Activated T-cell treated with anti-CD3 and anti-CD28 coated beads, Interleukin-2, amount 50 U/mL, for 1 hour (primary cell): ENCODE measurements at places on chromosomes 7 and 10.

DNA sequence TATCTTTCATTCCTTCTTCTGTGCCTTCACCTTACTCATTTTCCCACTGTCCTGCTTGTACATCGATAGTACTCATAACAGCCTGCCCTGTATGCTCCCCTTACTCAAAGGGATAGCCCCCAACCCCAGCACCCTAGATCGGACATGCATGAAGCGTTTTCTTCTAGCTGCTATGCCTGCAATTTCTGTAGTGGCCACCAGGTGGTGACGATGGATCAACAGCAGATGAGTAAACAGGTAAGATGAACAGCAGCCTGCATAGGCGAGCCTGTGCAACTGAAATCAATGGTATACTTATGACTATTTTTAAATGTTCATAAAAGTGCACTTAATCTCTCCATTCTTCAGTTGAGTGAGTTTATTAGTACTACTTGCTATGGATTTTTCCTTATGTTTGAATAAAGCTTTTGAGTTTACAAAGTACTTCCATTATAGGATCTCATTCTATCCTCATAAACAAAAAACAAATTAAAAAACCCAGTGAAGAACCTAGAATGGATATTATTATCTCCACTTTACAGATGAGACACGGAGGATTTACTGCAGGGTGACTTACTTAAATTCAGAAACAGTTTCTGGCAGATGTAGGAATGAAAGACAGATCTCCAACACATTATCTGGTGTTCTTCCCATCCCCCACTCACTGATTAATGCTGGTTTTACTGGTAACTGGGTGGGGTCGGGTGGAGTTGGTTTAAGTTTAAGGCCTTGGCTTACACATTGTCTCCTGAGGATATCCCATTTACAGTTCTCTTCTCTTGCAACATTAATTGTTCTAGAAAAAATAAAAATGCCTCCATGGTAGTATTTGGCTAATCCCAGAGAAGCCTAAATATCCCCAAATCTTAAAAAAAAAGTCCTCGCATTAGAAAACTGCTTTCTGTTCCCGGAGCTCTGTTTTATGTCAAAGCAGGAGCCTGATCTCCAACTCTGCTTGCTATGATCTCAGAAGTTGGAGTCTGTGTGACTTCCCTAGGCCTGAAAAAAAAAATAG, 222.1 kb downstream of the GLI3 start:
- DNase-seq = no peak

DNA sequence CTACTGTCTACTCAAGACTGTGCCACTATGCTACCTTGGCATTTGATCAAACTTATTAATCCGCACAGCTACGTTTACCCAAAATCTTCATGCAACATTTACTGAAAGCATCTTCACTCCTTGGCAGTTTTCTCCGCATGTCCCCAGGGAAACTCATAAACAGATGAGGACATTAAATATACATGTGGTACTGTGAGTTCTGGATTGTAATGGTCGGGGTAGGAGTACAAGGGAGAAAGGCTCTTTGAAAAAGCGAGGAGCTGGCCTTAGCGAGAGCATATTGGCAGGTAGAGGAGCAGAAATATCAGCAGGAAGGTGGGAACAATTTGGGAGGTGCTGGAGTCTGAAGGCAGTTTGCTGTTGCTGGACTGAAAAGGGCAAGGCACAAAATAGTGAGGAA, 107.1 kb upstream of the NOBOX start:
- DNase-seq = no peak

DNA sequence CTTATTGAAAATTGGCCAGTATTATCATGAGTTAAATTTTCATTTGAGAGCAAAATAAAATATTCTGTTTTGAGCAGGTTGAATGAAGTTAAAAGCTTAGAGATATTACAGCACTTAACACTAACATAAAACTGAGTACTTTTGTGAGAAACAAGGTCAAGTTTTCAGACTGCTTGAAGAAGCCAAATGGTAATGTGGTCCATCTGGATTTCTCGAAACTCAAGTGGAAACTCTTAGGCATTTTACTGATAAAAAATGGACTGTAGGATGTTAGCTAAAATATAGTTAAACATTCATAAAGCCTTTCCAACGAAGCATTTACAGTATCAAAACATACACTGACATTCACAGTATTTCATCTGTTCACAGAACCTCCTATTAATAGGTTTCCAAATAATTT, 528.1 kb upstream of the SEMA3D start:
- no peak for DNase-seq

DNA sequence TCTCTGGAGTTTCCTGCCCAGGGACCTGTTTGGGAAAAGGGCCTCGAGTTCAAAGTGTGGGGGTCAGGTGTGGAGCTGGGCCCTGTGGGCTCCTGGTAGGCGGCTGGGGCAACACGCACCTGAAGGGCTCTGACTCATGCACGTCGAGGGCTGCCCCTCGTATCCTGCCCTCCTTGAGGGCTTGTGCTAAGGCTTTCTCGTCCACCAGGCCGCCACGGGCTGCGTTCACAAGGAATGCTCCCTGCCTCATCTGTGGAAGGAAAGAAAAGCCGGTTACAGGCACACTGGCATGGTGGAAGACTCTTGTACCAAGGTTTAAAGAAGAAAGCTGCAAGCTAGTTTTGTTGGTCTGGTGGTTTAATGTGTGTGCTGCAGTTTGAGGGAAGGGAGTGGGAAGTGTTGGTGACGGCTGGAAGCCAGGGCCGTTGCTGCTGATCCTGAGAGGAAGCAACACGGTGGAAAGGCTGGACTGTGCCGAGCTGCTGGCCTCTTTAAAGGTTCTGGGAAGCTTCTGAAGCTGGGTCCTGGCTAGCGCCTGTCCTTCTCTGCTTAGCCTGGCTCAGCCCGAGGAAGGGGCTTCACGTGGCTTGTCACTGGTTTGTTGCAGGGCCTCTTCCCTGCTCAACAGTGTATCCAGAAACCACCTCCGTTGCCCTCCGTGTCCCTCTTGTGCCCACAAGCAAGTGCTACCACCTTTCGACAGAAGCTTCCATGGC, 52.0 kb downstream of the ZRANB1 start:
- DNase-seq = no peak

GRCh38 chr10:113517165-113517900, 35.5 kb upstream of the HABP2 start:
- no peak for DNase-seq

DNA sequence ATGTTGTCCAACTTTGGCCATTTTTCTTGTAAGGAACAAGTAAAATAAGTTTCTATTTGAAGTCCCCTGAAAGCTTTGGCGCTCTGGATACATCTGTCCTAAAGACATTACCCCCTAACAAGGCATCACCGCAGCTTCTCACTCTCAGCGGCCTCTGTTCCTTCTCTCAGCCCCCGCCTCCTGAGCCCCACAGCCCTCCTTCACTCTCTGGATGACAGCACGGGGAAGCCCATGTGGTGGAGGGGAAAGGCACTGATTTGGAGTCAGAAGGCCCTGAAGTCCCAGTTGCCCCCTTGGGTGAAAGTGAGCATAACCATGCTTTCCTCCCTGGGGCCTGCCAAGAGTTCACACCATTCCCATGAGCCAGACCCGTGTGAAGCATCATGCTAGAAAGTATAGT, 4.6 kb downstream of the H2BK1 start:
- no peak for DNase-seq

DNA sequence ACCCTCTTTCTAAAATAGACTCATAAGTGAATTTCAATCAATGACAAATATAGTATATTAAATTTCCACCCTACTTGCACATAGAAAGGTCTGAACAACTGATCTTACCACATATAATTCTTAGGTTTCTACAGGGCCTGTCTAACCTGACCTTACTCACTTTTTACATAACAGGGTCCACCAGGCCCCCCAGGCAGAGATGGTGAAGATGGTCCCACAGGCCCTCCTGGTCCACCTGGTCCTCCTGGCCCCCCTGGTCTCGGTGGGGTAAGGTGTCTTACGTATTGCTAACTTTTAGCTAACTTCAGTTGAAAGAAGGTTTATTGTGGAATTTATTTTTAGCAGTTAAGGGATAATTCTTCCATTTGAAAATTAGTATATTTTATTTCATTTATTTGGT, 5.3 kb downstream of the COL1A2 start:
- DNase-seq = no peak

- DNase-seq = no peak
Observed at GRCh38 chr7:128037880-128038619, 6.8 kb upstream of the LRRC4 start.

DNA sequence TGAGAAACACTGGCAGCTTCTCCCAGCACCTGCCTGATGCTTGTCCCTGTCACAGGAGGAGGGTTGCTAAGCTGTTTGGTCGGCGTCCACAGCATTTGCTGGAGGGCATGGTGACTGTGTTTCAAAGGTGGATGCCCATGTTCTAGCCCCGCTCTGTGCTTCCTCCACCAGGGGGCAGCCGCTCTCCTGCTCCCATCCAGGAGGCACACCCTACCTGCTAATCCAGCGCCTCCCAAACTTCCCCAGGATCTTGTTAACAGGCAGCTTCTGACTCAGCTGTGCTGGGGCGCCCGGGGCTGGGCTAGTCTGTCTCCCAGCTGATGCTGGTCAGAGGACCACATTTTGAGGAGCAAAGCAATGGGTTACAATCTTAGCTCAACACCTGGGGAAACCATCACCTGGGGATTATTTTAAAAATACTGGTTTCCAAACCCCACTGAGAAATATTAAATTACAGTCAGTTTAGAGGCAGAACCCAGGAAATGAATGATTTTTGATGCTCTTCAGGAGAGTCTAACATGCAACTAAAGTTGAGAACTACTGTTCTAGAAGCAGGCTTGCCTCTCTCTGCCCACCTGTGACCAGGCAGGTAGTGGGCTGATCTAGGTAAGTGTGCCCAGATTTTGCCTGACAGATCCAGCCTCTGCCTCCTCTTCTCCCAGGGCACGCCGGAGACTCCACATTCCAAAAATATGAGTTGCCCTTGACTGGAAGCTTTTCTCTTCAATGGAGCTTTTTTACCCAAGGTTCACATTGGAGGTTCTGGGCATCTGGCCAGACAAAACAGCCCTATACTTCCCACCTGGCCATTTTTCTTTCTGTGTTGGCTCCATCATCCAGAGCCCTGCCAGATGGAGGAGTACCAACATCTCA, 92.7 kb upstream of the GPR26 start:
- DNase-seq = peak; percentile 32

GRCh38 chr10:8133146-8133545, 78.7 kb downstream of the GATA3 start:
- DNase-seq = no peak

GRCh38 chr7:28067171-28067570, 113.4 kb downstream of the JAZF1 start:
- no peak for DNase-seq

- no peak for DNase-seq
Observed at GRCh38 chr7:117014673-117015133, 61.4 kb downstream of the ST7 start.
